Pancreas (tissue), 10 donors: ENCODE measurements at places on chromosomes 11 and 22.

DNA sequence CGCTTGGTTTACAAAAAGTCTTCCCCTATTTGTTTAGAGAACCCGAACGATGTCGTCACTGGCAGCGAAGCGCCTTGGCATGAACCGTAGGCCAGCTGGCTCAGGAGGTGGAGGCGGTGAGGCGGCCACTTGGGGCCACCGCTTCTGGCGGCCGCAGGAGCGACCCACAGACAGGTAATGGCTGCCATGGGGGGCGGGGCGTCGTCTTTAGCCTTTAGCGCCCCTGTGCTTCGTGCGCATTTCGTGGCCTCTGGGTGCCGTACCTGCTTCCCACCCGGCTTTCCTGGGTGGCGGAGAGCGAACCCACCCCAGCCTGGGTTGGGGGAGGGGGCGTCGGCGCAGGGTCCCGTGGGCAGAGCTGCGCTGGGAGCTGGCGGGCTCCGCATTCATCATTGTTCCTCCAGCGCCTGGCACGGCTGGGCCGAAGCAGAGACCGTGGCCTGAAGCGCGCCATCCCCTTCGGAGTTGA is 469 bp upstream of the OSBP2 start:
- peak; percentile 85 for DNase-seq

DNA sequence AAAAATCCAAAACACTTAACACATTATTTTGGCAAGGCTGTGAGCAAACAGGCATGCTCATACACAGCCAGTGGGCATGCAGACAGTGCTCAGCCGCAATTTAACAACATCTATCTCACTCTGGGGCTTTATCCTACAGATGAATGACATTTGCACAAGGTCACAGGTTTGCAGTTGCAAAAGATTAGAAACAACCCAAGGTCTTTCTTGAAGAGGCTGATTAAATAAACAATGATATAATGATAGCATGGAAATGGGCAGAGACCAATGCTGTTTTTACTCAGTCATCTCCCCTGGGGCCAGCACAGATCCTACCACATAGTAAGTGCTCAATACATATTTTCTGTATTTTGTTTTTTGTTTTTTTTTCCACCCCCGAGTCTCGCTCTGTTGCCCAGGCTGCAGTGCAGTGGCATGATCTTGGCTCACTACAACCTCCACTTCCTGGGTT is 9.4 kb downstream of the A4GALT start:
- no peak for DNase-seq

- DNase-seq = no peak
These were observed 81.5 kb upstream of the HORMAD2 start for GRCh38 chr22:29998627-29999384.

DNA sequence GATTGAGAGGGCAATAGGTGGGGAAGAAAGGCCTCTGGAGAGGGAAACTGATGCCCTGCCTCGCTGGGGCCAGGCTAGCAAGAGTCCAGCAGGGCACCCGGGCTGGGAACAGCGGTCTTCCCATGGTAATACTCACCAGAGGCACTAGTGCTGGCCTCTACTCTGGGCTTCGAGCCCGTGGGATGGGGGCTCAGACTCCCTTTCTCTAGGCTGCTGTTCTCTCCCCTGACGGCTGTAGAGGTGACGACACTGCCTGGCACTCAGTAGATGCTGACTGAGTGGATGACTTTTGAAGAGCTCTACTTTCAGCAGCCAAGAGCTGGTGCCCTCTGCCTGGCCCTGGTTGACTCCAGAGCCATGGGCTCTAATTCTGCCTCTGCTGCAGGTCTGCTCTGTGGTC is 818 bp upstream of the C1QTNF4 start:
- DNase-seq = no peak

GRCh38 chr11:74507582-74507981 is 14.1 kb upstream of the LIPT2 start:
- DNase-seq = no peak

DNA sequence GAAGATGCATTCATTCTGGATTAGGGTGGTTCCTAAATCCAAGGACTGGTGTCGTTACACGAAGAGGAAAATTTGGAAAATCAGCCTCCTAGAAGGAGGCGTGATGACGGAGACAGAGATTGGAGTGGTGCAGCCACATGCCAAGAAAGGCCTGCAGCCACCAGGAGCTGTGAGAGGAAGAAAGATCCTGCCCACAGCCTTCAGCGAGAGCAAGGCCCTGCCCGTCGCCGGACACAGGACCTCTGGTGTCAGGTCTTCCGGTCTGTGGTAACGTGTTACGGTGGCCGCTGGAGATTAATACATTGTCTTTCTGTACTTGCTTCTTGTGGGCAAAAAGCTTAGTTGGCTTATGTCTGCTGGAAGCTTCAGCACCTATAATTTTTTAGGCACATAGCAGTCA is 1045.8 kb downstream of the BRD1 start:
- no peak for DNase-seq
